ENCODE measurements at places on chromosomes 3 and 15.

- DNase-seq: no peak
Measured at GRCh38 chr3:139295040-139295439, 48.8 kb upstream of the MRPS22 start.

- no peak for DNase-seq
Measured at GRCh38 chr15:67911727-67912126, 71.9 kb upstream of the RNU6-1 start.

DNA sequence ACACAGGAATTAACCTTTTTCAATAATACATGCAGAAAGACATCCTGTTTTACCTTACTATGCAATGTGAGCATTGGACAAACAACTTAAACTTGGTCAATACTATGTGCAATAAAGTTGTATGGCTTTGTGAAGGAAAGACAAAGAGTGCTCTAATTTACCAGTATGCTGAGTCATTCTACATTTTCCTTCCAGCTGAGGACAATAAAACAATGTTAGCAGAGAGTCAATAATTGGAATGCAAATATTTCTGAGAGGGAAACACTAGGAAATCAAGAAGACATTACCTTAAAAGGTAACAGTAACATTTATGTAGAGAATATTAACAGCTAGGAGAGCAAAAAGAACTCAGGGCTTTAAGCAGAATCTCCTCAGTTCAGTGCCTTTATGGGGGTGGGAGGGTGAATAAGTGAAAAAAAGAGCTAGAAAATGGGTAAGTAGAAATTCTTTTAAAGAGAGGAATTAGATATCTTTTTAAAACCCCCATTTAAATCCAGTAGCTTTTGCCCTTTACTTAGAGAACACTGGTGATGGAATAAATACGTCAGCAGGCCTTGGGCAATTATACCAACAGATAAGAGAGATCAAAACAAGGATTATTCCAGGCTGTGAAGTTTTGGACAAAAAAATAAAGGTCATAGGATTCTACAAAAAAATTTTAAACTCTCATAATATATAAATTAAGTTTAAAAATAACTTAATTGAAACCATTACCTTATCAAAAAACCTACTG, 11.6 kb upstream of the HGD start:
- DNase-seq: no peak

DNA sequence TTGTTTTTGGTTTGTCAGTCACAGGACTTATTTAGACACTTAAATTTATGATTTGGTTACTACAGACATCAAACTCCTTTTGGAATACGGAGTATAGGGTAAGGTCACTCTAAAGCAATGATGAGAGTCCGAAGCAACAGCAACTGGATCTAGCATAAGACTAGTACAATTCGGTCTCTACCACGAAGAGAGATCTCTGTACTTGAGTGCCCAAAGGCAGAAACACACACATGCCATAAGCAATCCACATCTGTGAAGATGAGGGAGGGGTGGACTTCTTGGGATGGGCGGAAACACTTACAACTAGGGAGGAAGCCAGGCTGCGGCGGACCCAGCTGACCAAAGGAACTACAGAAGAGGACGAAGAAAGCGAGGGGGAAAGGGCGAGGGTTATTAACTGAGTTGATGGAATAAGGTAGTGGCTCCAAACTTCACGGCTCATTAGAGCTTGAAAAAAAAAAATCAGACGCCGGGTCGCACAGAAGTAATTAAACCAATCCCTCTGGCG, 595 bp downstream of the DPH6 start:
- DNase-seq: no peak

- no peak for DNase-seq
Measured at GRCh38 chr15:78915341-78916087, 29.3 kb downstream of the CTSH start.

GRCh38 chr3:257826-258225, 61.3 kb downstream of the CHL1 start:
- no peak for DNase-seq

GRCh38 chr3:8736436-8736835, 2.8 kb downstream of the CAV3 start:
- no peak for DNase-seq

DNA sequence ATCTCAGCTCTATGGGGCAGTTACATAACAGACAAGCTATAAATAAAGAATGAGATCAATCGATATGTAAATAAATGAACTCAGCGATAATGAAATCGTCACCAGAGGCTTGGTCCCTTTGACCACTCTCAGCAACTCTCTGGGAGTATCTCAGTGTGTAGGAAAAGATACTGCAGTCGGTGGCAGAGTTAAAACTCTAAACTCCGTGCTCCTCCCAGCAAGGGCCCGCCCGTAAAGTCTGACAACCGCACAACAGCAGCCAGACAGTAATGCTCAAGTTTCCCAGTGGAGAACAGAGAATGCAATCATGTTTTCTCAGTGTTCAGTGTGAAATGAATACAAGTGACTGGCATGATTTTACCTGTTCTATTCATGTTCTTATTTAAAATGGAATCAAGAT, 28.3 kb upstream of the IGF1R start:
- no peak for DNase-seq

GRCh38 chr3:119184796-119185570, 11.6 kb downstream of the UPK1B start:
- no peak for DNase-seq

All from esophagus squamous epithelium (tissue), 5 donors.